ENCODE measurements at places on chromosomes 2 and 18.

- DNase-seq = no peak
Observed at GRCh38 chr2:232133078-232133477, 171.6 kb downstream of the DIS3L2 start.

GRCh38 chr2:196315388-196316049 lies 144.1 kb upstream of the STK17B start:
- DNase-seq = no peak

DNA sequence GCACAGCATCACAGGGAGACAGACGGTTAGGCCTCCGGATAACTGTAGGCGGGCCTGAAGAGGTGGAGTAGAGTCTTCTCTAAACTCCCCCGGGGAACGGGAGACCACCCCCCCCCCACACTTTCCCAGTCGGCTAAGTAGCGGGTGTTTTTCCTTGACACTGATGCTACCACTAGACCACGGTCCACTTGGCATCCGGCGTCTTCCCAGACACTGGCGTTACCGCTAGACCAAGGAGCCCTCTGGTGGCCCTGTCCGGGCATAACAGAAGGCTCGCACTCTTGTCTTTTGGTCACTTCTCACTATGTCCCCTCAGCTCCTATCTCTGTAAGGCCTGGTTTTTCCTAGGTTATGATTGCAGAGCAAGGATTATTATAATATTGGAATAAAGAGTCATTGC lies 25.7 kb upstream of the NCL start:
- DNase-seq = no peak

DNA sequence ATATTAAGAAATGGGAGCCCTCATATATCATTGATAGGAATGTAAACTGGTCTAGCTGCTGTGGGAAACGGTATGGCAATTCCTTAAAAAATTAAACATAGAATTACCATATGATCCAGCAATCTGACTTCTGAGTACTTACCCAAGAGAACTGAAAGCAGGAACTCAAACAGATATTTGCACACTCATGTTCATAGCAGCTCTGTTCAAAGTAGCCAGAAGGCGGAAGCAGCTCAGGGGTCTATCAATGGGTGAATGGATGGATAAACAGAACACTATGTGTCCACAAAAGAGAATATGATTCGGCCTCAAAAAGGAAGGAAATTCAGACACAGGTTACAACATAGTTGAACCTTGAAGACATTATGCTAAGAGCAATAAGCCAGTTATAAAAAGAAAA lies 135.7 kb upstream of the NDUFV2 start:
- DNase-seq = no peak

GRCh38 chr2:176038694-176039093 lies 36.6 kb upstream of the LNPK start:
- no peak for DNase-seq

Data from NCI-H1417 treated with DMSO at 0.1 percent for 48 hours (cell line).